ENCODE measurements at places on chromosomes 6 and 20.

GRCh38 chr6:34131326-34132290, 14.3 kb downstream of the GRM4 start:
- DNase-seq = no peak

DNA sequence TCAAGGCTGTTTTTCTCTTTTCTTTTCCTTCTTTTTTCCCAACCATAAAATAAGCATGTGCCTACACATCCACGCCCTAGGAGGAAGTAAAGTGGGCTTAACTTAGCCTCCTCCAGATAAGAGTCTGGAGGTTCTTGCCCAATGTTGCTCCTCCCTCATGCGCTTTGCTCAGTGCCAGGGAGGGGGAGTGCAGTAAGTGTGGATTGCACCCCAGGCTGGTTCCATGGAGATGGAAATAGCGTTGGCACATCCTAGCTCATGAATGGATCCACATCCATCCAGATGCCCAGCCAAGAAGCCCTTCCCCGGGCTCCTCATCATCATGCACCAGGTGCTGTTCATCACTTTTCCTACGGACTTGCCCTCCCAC, 58.2 kb downstream of the NEDD9 start:
- no peak for DNase-seq

GRCh38 chr6:161232010-161232409, 41.9 kb downstream of the AGPAT4 start:
- no peak for DNase-seq

DNA sequence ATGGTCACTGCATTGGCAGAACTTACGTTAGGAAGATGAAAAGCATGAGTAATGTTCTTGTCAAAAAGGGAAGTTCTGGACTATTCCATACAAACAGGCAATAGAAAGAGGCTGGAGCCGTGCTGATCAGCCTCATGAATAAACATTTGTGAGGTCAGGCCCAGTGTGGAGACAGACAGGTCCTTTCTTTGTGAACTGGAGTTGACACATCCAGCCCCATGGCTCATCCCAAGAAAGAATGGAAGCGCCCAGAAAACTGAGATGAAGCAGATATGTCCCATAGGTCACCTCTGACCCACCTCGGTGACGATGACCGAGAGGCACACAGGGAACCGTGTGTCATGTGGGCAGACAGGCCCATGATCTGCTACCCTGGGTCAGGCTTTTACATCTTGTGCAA, 276.0 kb upstream of the SGK1 start:
- DNase-seq = no peak

GRCh38 chr20:16775961-16776360, 27.8 kb downstream of the OTOR start:
- no peak for DNase-seq

DNA sequence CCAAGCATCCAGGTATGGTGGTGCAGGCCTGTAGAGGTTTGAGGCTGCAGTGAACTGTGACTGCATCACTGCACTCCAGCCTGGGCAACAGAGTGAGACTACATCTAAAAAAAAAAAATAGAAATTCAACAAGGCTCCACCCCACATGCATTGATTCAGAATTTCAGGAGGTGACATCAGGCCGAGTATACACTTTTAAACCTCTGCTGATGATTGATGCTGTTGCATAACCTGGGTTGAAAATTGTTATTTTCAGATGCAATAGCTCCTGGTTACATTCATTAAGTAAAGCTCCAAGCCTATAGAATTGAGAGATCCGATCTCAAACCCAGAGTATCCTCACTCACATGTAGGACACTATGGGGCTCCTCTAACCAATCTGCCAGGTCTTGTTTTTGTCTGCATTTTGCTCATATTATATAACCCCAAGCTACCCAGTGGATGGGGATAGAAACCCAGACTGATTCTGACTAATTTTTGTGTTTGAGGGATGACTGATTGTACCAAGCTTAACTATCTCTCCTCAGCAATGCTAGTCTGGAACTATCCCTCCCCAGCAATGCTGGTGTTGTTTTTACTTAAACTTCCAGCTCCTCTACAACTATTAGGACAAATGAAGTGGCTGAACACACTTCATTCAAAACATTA, 123.5 kb upstream of the PREP start:
- DNase-seq = no peak

- no peak for DNase-seq
Measured at GRCh38 chr20:574297-574942, 30.8 kb upstream of the CSNK2A1 start.

GRCh38 chr6:160996131-160996601, 4.6 kb downstream of the MAP3K4 start:
- DNase-seq = no peak

DNA sequence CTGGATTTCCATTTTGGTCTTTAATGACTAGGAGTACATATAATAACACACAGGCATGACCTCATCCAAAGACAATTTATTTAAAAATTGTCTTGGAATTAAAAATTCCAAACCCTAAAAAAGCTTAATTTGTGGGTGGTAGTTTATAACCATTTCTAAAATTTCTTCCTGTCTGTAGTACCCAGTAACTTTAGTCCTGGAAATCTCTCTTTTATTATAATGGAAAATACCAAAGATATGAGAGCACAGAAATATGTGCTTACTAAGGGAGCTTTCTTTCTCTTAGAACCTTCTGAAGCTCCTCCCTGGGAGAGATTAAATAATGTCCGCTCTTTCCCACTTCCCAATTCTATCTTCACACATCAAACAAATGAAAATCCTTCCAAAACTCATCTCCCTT, 70.5 kb upstream of the PRL start:
- DNase-seq = no peak

DNA sequence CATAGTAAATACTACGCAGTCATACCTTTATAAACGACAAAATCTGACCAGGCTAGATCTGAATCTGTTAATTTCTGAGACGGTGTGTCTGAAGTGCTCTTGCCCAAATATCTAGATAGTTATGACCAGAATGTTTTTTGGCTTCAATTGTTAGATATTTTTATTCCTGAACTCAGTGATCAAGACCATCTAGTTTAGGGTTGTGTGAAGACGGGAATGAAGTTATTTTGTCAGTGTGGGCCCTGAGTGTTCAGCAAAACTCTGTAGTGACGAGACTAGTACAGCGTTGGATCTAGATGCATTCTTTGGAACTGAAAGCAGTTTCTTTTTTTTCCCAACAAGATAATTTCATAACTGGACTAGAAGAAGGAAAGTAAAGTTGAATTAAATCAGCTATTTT, 3.1 kb downstream of the STXBP5 start:
- DNase-seq = no peak

Measured in NCI-H1105 (cell line).